ENCODE measurements at places on chromosomes 6 and 20.

- DNase-seq = no peak
Observed at GRCh38 chr20:42340368-42340767, 722.2 kb upstream of the CHD6 start.

GRCh38 chr20:57261457-57262251 lies 4.8 kb downstream of the BMP7 start:
- no peak for DNase-seq

DNA sequence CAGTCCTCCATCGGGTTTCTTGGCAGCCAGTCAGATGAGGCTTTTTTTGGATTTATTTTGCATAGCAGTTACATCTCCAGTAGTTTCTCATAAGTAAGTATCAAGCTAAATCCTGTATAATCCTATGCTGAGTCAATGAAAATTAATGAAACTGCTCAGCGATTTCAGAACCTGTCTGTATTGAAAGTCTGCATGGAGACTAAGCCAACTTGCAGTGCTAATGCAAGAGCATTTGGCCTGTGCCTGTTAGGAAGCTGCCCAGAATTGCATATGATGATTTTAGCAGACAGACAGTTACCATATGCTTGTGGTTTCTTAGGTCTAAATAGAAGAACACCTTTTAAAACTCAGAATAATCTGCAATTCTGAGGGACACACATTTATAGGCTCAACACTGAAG lies 25.2 kb upstream of the LRRN4 start:
- DNase-seq = no peak

- no peak for DNase-seq
Observed at GRCh38 chr6:47581591-47581990, 104.0 kb downstream of the CD2AP start.

DNA sequence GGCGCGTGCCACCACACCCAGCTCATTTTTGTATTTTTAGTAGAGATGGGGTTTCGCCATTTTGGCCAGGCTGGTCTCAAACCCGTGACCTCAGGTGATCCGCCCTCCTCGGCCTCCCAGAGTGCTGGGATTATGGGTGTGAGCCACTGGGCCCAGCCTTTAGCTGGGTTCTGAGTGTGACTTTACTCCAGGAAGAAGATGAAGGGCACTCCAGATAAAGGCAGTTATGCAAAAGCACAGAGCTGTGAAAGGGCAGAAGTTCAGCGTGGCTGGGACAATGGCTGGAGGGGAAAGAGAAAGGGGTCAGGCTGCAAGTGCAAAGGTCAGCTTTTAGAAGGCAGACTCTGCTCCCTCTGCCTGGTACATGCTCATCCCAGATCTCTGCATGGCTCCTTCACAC lies 39.7 kb downstream of the MAP3K5 start:
- DNase-seq = no peak

GRCh38 chr6:81843302-81843701 lies 90.8 kb upstream of the TENT5A start:
- DNase-seq = no peak

DNA sequence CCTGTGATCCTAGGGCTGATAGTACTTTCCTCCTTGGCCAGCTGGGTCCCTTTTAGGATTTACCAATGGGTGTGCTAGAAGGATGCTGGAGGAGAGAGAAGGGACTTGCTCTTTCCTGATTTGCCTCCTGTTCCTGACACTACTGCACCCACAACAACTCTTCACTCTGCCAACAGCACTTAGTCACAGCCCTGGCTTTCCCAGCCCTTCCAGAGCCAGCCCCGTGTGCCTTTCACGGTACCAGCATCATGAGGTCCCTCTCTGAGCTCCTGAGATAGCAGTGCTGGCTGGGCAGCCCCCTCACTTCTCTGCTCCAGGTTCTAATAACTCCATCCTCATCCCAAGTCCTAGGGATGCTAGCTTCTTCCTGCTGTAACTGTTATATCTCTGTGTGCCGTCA lies 80.9 kb downstream of the DNAH8 start:
- DNase-seq = no peak

DNA sequence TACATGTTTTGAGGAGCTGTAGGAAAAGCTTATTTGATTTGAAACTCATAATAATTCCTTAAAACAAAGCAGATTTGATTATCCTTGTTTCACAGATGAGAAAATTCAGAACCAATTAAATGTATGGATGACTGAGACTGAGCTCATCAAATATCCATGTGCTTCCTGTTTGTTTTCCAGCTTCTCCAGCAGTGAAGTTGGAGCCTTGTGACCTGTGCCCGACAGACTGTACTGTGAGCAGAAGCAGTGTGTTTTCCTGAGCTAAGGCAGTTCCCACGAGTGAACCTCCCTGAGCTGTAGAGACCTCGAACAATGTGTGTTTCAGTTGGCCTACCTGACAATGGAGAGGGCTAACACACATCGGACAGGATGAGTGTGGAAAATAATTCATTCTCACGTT lies 599.5 kb upstream of the NRSN1 start:
- no peak for DNase-seq

- no peak for DNase-seq
Observed at GRCh38 chr6:121112356-121112755, 221.9 kb downstream of the TBC1D32 start.

DNA sequence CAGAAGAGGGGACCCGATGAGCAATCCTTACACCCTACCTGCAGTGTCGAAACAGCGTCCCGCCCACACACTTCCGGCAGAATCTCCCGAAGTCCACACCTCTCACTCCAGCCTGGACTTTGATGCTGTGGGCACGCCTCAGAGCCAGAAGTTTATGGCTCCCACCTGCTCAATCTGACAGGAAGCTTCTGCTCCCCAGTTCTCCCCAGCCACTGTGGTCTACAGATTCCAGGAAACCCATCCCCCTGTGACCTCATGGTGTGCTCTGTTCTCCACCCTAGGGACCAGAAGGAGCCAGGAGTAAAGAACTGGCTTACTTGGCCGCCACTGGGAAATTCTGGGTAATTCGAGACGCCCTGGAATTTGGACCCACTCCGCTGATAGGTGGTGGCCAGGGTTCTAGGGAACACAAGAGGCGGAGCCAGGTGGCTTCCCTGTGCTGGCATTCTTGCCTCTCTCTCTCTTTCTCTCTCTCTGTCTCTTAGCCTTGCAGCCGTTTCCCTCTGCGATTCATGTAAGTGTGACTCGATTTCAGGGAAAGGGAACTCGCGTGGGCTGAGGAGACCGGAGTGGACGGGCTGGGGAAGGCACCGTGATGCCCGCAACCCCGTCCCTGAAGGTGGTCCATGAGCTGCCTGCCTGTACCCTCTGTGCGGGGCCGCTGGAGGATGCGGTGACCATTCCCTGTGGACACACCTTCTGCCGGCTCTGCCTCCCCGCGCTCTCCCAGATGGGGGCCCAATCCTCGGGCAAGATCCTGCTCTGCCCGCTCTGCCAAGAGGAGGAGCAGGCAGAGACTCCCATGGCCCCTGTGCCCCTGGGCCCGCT lies at the start of gene TRIM15:
TRIM15 (plus strand) TSS at position 457 of the 828 bp plus-strand sequence; CDS start at position 596, 139 bp downstream.
- DNase-seq = no peak

DNA sequence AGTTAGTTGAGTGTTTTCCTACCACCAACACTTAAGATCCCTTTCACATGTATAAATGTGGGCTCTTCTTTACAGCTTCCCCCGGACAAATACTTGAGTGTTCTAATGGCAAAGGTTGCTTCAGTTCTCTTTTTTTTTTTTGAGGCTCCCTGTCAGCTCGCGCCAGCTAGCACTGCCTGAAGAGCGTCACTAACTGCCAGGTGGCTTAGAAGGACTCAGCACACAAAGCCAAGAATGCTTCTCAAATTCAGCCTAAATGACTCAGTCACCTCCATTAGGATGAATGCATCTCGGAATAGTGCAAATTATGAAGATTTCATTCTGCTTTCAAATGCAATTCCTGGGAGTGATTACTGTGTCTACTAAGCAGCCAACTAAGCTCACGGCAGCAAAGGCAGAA lies 150.7 kb upstream of the BTBD3 start:
- DNase-seq = no peak

- DNase-seq = no peak
Observed at GRCh38 chr20:47927385-47927851, 142.1 kb upstream of the SULF2 start.

- no peak for DNase-seq
Observed at GRCh38 chr6:43298565-43299337, 691 bp downstream of the SLC22A7 start.

DNA sequence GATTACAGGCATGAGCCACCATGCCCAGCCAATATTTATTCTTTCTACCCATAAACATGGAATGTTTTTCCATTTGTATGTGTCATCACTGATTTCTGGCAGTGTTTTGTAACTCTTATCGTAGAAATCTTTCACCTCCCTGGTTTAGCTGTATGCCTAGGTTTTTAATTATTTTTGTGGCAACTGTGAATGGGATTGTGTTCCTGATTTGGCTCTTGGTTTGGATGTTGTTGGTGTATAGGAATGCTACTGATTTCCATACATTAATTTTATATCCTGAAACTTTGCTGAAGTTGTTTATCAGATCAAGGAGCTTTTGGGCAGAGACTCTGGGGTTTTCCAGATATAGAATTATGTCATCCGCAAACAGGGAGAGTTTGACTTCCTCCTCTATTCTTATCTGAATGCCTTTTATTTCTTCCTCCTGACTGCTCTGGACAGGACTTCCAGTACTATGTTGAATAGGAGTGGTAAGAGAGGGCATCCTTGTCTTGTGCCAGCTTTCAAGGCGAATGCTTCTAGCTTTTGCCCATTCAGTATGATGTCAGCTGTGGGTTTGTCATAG lies 198.6 kb downstream of the ZDHHC14 start:
- no peak for DNase-seq

GRCh38 chr6:52544602-52545405 lies 32.1 kb downstream of the TRAM2 start:
- DNase-seq = no peak

- no peak for DNase-seq
Observed at GRCh38 chr6:33868141-33868540, 64.3 kb upstream of the MLN start.

GRCh38 chr20:62177307-62177706 lies 5.5 kb upstream of the MTG2 start:
- no peak for DNase-seq

DNA sequence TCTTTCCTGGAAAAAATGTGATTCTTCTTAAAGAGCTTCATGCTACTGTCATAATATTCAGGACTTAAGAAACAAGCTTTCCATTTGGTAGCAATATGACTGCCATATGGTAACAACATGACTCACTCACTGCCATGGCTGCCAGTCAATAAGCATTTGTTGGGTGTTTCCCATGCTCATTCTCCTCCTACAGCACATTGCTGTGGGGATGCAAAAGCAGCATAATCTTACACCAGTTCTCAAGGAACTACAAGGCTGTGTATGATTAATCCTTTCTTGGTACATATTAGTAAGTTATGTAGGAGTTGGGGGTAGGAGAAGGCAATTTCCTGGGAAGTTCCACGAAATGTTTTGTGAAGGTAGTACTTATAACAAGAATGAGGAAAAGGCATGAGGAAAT lies 76.7 kb downstream of the CEP162 start:
- no peak for DNase-seq

DNA sequence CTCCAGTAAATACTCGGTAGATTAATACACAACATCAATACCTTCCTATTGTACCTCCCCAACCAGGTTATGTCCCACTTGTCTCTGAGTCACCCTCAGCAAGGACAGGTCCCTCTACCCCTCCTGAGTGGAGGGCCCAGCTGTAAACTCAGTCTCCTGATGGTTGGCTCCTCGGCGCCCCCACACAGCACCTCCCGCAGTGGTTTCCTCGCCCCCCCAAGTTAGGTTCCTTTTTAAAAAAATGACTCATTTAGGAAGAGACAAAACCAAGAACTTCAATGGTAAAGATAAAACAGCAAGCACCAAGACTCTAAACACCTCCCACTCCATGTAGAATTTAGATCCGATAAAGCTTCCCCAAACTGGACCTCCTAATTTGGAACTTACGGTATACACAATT lies 83.5 kb downstream of the TRERF1 start:
- DNase-seq = peak; percentile 91

GRCh38 chr6:94414041-94414440 lies 994.7 kb upstream of the EPHA7 start:
- DNase-seq = no peak

GRCh38 chr6:148974351-148974750 lies 227.5 kb downstream of the UST start:
- no peak for DNase-seq

DNA sequence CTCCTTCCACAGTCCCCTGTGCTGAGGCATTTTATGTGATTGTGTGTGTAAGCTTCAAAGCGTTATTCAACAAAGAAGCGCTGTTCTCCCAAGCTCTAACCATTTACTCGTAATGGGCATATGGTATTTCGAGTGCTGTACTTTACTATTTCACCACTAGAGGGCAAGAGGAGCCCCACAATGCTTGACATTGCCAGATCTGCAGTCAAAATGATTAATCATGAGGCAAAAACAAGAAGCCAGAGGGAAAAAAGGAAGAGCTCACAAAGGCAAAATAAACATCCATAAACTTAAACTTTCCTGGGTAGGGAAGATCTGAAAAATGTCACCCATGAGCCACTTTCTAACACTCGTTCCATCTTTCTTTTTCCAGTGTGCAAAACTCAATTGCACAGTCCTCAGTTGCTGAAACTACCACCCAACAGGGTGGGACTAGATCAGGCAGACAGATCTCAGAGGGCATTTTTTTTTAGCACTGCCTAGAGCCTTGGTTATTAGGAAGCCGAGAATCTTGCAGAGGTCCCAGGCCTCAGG lies 215.0 kb upstream of the PLCB4 start:
- DNase-seq = peak; percentile 38

GRCh38 chr6:53358440-53359094 lies 9.8 kb upstream of the ELOVL5 start:
- no peak for DNase-seq

GRCh38 chr6:139325686-139326085 lies 33.9 kb upstream of the TXLNB start:
- DNase-seq = no peak

DNA sequence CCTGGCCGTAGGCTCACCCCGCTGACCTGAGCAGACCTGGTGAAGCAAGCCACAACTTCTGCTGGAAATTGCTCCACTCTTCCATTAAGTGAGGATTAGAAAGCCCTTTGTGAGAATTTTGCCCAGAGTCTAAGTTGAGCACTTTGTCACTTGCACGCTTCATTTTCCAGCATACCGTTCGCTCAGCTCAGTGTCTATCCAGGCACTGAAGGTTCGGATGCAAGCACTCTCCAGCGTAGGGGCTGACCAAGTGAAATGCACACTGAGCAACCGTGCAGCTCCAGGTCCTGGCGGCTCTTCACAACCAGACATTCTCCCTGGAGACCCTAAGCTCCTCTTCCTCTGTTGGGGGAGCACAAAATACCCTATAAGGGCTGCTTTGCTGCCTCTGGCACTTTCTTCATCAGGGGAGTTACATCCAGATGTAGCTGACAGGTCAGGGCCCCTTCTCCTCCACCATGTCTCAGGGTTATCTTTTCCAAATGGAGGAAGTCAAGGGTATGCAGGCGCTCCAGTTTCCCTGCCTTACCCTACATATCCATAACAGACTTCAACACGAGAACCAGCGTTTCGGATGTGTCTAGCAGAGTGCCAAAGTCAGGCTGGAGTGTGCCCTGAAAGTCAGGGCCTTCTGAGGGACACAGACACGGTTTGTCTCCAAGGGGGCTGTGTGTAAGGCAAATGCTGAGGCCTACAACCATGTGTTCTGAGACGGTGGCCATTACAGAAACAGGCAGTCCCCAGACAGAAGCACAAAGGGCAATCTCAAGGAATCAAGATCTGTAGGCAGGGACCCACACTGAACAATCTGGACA lies 146.7 kb upstream of the AFDN start:
- no peak for DNase-seq

GRCh38 chr20:62774762-62775161 lies 21.5 kb upstream of the MRGBP start:
- DNase-seq = no peak

All from CD4-positive, alpha-beta T cell treated with Interleukin-4 for 4 hours (primary cell).